Stimulated activated CD4-positive, alpha-beta T cell treated with anti-CD3 and anti-CD28 coated beads, Interleukin-1b, Interleukin-23, amount 100 ng/mL, for 24 hours (primary cell): ENCODE measurements at places on chromosomes 11 and 22.

- no peak for DNase-seq
These were observed 17.1 kb upstream of the MS4A4A start for GRCh38 chr11:60263402-60263801.

GRCh38 chr22:49427941-49428340, 399.7 kb downstream of the BRD1 start:
- no peak for DNase-seq

DNA sequence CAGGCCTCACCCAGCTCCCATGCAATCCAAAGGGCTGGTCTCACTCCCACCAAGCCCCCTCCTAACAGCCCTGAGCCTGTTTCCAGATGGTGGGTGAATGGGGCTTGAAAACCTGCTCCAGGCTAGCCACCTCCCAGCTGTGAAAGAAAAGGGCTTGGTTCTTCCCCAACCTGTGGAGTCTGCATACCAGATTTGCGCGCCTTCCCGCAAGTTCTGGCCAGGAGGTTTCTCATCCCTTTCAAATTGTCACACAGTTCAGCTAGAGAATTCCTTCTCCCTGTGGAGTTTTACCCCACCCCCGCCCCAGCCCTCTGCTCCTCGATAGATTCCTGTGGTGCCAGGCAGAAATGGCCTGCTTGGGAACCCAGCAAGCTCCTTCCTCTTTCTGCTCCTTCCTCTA, 734.6 kb upstream of the FAT3 start:
- no peak for DNase-seq

DNA sequence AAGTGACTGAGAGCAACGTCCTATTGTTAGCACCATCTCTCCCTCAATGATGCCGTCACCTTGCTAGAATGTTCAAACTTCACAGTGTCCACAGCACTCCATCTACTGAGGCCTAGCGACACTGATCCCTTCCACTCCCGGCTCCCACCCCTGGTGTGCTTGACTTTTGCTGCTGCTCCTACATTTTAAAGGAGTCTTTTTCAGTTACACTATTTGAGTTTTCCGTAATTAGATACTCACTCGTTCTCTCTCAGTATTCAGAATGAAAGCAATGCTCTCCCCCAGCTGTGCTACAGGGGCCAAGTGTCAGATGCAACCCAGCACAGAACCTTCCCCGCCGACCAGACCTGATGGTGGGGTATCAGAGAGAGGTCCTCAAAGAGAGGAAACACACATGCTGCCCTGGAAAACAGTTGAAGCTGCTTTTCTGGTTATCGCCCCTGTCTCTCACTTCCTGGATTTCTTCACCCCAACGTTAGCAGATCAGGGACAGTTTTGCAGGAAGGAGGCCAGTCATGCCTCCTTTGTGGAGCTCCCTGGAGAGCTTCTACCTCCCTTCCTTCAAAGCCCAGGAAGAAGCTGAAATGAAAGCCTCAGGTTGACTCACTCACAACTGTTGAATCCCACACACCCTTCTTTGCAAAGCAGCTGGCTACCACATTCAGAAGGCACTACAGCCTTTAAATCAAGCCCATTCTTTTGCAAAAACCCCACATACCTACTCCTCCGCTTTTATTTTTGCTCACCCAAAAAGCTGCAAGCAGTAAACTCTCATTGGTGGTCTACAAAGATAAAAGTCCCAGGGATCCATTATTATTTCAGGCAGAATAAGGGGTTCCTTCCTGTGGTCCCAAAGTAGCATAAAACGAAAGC, 23.5 kb downstream of the LARGE1 start:
- no peak for DNase-seq

- DNase-seq: no peak
These were observed 177.3 kb upstream of the C11orf58 start for GRCh38 chr11:16561150-16561549.

DNA sequence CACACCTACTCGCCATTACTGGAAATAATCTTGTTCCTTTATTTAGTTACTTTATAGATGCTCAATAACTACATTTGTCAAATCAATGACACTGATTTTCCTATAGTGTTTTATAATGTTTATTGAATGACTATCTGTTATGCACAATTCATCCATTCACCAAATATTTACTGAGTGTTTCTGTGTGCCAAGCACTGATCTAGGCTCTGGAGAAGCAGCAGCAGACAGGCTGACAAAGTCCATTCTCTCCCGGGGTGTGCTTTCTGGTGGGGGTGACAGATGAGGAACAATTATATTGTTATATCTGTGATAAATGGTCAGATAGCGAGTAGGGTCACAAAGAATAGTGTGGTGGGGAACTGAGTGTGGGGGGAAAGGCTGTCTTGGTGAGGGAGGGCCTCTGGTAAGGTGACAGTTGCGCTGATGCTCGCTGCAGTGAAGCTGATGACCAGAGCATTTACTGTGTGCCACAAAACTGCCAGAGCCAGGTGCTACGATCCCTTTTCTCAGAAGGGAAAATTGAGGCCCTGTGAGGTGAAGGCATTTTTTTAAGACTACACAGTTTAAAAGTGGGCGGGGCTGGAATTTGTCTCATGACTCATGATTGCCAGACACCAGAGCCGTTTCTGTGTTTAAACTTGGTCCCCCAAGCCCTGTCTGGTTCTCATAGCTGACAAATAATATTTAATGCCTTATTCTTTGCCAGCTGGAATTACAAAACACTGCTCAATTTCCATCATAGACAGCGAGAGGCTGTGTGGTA, 10.2 kb downstream of the PACS1 start:
- peak; percentile 57 for DNase-seq

DNA sequence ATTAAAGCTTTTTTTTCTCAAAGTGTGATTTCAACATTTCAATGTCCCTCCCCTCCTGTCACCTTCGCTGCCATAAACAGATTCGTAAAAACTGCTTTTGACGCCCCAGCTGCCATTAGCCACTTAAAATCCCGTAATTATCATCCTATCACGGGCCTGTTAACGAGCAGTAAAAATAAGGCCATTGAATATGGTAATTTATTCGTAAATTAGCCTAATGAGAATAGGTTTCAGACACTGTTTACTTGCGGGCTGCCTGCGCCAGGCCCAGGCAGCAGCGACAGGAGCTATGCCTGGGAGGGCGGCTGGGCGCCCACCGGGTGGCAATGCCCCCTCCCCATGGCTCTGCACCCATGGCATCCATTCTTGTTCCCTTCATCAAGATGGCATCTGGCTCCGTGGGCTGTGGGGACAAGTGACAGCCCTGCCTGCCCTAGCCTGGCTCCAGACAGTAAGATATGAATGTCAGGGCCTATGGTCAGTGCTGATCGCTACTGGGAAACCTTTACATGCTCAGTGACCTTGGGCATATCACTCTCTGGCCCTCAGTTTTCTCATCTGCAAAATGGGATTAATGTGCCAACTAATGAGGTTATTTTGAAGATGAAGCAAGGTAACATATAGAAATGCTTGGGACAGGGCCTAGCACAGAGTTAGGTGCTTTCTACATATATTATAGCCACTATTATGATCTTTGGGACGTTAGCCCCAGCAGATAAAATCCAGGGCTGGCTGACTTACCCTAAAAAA, 500.8 kb downstream of the MN1 start:
- no peak for DNase-seq

DNA sequence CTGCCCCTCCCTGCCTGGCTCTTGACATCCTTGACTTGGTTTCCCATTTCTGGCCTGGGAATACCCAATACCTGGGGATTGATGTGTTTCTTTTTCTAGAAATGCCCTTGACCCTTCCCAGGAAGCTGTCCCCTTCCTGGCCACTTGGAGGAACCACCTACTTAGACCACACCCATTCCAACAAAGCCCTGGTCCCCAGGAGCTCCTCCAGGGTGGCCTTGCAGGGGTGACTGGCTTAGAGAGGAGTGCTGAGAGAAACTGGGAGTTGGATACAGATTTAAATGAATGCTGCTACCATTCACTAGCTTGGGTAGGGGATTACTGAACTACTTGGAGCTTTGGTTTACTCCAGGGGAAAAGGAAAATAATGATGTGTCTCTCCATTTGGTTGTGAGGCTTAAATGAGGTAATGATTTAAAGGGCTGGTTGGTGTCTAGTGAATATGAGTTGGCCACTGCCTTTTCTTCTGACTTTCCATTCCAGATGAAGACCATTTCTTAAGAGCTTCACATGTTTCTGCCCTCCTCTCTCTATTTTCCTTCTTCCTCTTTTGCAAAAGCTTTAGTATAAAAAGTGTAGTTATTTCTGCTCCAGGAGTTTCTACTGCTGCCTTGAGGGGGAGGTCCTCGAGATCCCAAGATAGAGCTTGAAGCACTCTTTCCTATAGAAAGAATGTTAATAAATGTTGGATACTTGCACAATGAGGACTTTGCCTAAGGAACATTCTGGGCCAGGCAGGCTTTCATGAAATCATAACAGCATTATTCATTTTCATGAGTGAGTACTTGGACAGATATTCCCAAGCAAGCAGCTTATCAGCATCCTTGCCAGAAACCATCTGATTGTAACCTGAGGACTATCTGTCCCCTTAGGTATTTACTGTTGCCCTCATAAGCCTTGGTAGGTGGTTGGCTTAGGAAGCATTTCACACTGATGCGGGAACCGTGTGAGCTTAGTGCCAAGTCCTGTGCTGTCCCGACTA, 22.4 kb downstream of the PANX1 start:
- no peak for DNase-seq

DNA sequence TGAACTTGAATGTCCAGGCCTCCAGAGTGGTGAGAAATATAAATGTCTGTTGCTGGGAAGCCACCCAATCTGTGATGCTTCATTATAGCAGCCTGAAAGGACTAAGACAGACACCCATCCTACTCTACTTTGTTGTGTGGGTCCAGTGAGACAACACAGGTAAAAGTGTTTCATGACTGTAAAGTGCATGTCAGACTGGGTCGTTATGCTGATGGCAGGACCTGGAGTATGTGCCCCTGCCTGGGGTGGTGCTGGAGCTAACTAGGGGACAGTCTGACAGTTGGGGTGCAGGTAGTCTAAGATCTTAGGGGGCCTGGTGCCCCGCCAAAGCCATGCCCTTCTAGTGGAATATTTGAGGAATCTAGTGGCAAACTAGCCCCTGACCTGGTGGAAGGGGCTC, 165.6 kb downstream of the TRIM29 start:
- no peak for DNase-seq

GRCh38 chr11:93984936-93985335, 36.2 kb upstream of the HEPHL1 start:
- DNase-seq: no peak

DNA sequence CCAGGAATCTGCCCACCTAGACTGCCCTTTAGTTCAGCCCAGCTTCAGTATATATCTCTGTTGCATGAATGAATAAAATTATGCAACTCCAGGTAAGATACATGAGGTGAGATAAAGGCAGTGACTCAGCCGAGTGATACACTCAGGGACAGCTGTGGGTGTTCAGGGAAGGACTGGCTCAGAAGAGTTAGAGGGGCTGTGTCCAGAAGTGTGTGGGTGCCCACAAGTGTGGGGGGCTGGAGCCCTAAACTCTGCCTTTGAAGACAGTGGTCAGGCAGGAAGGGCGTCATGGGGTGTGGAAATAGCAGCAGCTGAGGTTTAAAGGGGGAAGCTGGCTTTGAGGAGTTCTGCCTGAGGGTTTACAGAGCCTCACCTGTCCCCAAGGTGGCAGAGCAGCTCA, 8.3 kb downstream of the FTH1 start:
- DNase-seq: no peak

GRCh38 chr11:77075425-77075905, 8.7 kb downstream of the CAPN5 start:
- DNase-seq: no peak

DNA sequence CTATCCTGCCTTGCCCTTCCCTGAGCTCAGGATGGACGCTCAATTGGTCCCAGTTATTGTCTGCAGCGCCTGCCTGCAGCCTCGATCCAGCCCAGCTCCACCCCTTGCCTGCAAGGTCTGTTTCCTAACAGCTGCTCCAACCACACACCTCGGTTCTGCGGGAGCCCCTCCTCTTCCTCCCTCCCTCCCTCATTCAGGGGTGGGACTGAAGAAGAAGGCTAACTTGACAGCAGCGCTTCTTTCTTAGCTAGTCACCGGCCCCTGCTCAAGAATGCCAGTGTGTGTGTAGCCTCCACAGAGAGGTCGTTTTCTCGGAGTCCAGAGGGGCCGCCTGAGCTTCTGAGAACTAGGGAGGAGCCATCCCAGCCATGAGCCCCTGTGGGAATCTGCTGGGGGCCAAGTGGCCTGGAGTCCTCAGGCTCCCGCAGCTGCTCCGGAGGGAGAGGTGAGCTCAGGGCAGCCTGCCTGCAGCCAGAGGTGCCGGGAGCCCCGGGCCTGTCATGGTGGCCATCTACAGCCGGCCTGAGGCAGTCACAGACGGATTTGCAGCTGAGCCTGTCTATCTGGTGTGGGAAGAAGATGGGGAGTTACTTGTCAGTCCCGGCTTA, 36.1 kb downstream of the LIMK2 start:
- DNase-seq: peak; percentile 39

- no peak for DNase-seq
These were observed 9.4 kb downstream of the CNGA4 start for GRCh38 chr11:6248248-6248647.

GRCh38 chr11:71364176-71364671, 84.0 kb downstream of the DHCR7 start:
- DNase-seq: no peak

GRCh38 chr22:50247748-50248147, 2.9 kb upstream of the TUBGCP6 start:
- no peak for DNase-seq

- DNase-seq: no peak
These were observed 65.3 kb upstream of the TENM4 start for GRCh38 chr11:79506124-79506523.

DNA sequence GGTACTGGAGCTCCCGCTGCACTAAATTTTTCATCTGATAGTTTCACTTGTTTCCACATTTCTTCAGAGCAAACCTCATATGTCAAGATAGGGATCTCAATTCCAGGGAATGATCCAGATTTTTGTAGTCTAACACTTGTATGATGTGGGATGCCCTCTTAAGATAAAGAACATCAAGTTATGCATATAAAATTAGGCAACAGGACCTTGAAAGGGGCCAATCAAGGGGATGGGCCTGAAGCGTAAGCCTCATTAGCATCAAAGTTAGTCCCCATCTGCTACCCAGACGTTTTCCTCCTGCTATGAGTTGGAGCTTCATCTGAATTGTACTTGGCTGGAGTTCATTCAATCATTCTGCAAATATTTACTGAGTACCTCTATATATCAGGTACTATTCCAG, 17.5 kb downstream of the PDGFD start:
- DNase-seq: no peak

- no peak for DNase-seq
These were observed 30.6 kb downstream of the PRCP start for GRCh38 chr11:82869657-82870056.

DNA sequence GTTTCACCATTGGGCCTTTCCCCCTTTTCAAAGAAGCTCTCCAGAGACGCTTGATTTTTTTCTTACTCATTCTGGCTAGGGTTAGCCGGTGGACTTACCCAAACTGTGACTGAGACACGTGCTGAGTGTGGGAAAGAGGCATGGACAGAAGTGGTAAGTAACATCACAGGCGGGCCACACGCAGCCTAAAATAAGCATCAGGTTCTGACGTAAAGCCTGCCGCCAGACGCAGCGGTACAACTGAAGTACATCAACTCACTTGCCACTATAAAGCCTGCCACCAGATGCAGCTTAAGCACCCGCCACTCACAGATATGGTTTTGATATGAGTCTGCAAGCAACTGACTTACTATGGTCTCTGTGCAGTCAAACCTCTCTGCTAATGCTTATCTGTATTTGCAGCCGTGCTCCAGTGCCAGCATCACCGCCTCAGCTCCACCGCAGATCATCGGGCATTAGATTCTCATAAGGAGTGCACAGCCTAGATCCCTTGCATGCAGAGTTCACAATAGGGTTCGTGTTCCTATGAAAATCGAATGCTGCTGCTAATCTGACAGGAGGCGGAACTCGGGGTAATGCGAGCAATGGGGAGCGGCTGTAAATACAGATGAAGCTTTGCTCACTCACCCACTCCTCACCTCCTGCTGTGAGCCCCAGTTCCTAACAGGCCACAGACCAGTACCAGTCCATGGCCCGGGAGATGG, 58.8 kb downstream of the PHF21B start:
- no peak for DNase-seq
